ENCODE measurements at places on chromosomes 2 and 18.

DNA sequence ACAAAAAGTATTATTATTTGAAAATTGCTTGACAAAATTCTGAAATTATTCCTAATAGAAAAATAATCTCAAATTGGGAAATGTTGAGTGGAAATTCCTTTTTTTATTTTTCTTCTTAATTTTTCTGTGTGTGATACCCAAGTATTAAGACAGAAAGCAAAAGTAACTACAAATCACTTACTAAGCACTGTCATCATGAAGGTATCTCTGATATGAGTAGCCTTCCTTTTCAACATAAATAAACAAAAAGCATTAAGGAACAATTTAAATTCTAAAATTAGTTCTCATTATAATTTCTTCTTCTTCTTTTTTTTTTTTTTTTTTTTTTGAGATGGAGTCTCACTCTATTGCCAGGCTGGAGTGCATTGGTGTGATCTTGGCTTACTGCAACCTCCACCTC lies 174.2 kb upstream of the RBMS1 start:
- no peak for DNase-seq

DNA sequence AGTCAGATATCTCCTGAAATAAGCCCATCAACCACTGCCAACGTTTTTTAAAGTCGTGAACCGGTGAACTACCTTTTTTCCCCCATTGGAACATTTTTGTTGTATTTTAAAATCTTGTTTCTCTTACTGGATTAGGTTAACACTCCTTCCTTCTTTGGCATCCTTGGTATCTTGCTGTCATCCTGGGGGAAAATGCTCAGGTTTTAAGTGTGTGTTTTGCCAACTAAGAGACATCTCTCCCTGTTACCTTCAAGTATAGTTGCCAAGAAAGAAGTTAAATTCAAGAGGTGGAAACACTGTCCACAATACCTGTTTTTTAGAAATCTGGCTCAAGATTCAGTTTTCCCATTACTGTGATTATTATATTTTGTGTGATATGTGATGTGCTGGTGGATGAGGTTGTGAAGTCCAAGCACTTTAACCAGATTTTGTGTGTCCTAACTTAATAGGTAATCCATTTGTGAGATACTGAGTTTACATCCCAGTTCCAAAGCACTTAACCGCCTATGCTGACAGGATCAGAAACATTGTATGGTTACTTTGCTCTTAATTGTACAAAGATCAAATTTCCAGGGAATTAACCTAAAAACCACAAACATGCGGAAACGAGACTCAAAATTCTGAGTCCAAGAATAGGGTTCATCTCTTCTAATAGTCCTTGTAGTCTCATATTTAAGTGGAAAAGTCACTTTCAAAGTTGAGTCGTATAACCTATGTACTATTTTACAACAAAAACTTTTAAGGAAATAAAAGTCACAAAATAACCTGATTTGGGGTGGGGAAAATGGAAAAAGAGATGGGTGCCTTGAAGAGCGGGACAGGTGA lies 1.3 kb upstream of the SP3 start:
- no peak for DNase-seq

DNA sequence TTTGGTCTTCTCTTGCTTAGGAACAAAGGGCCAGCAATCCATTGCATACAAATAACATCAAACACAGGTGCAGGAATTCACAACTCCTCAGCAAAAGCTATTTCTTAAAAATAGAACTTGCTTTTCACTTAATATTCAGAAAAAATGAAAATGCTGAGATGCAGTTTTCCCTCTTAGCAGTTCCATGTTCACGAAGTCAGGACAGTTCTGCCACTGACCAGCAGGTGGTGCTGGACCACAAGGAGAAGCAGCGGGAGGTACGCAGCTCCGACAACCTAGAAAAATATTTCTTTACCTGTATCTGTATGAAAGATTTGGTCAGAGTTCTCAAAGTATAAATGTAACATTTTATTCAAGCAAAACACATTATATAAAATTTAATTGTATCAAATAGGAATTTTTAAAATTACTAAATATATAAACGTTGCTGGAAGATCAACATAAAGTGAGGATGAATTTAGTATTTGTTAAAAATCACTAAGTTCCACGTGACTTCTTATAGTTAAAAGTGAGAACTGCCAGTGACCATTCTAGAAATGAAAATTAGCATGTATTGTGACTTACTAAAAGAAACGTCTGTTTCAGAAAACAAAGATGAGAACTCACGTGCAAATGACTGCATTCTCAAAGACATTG lies 48.8 kb downstream of the ADNP2 start:
- DNase-seq: peak; percentile 42

DNA sequence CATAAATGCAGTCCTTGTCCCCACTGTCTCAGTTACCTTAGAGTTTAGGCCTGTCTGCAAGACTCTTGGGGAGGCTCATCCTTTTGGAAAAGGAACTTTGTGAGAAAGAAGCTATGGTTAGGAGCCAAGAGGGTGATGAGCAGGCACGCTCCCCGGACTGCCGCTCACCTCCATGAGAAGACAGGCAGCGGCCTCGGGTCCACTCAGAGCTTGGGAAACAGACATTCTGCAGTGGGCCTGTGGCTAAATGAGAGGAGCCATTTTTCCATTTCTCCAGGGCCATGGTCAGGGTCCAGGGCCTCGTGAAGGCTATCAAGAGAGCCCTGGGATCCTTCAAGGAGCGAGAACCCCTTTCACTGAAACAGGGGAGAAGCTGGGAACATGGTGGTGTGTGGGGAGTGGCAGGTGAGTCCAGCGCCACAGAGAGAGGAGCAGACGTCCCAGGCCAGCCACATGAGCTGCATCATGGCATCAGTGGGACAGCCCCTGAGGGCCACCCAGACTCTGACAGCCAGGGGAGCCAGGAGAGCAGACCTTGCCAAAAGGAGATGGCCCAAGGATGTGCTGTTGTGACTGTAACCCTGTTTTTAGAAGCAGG lies 4.0 kb upstream of the TEX51 start:
- DNase-seq: no peak

- no peak for DNase-seq
Measured at GRCh38 chr2:171004363-171004762, 75.3 kb downstream of the GORASP2 start.

GRCh38 chr2:24824966-24825882 lies 32.0 kb downstream of the CENPO start:
- no peak for DNase-seq

DNA sequence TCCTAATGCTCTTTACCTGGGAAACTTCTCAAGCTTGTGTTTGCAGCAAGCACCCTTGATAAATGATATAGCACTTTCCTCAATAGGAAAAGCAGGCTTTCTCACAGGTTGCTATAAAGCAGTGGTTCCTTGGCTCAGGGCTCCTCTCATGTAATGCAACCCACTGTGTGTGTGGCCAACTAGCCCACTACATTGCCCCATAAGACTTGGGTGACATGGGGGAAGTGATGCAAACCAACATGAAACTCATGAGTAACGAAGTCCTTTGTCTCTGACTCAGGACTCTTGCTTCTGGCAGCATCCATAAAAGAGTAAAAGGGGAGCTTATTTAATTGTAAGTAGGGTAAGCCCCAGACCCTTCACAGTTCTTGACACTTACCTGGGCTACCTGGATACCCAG lies 106.9 kb downstream of the COL4A4 start:
- DNase-seq: no peak

DNA sequence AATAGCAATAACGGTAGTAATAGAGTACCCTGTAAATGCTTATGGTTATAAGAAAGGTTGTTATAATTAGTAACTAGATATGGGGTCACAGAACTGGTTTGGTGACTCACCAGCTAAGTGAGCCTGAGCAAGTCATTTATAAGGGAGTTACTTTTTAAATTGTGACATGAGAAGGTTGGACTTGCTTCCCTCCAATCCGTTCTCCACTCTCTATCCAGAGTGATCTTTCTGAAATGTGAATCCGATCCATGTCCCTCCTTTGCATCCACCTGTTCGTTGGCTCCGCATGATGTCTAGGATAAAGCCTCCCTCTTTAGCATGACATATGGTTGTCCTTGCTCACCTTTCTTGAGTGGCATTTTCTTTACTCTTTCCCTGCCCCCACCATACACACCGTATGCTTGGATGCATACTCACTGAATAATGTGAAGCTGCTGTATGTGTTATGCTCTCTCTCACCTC lies 83.1 kb downstream of the CDC42EP3 start:
- DNase-seq: no peak

GRCh38 chr2:133344849-133345248 lies 223.4 kb downstream of the NCKAP5 start:
- no peak for DNase-seq

DNA sequence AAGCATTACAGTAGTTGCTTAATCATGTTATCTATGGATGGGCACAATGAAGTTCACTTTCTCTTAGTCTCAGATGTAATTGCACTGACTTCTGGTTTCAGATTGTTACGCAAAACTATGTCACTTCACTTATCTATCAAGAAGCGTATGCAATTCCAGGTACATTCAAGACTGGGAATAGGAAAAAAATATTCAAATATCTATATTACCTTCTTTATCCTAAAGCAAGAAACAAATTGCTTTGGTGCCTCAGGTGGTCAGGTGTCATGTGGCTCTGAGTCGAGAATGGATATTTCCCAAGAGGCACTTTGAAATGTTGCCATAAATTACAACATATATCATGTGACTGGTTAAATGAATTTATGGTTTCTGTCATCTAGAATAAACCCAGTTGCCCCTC lies 318.6 kb downstream of the SS18 start:
- no peak for DNase-seq

- DNase-seq: peak; percentile 85
Measured at GRCh38 chr2:37683921-37684780, 12.7 kb upstream of the CDC42EP3 start.

DNA sequence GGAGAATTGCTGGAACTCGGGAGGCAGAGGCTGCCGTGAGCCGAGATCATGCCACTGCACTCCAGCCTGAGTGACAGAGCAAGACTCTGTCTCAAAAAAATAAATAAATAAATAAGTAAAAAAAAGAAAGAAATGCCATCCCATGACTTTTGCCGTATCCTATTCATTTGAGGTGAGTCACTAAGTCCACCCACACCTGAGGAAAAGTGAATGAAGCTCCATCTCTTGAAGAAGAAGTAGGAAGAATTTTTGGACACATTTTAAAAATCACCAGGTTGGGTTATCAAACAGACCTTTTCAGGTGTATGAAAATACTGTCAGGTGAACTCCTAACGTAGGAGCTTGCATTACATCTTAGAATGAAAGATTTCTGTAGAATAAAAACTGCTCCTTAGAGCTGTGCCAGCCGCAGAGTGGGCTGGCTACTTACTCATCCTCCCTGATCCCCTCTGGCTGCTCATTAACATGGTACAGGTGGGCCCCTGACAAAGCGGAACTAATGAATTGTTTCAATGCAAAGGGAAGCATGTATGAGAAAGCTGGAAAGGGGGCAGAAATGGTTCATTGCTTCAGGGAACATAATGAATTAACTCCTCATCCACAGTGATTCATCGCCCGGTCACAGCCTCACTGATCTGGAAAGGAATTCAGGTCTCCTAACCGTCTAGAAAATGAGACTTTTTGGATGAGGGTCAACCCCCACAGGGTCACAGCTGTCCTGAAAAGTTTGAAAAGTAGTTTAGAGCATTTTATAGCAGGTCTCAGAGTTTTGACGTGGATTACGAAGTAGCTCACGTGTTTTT lies 191.4 kb downstream of the SPP2 start:
- DNase-seq: no peak

GRCh38 chr2:106307860-106308259 lies 113.8 kb upstream of the UXS1 start:
- no peak for DNase-seq

DNA sequence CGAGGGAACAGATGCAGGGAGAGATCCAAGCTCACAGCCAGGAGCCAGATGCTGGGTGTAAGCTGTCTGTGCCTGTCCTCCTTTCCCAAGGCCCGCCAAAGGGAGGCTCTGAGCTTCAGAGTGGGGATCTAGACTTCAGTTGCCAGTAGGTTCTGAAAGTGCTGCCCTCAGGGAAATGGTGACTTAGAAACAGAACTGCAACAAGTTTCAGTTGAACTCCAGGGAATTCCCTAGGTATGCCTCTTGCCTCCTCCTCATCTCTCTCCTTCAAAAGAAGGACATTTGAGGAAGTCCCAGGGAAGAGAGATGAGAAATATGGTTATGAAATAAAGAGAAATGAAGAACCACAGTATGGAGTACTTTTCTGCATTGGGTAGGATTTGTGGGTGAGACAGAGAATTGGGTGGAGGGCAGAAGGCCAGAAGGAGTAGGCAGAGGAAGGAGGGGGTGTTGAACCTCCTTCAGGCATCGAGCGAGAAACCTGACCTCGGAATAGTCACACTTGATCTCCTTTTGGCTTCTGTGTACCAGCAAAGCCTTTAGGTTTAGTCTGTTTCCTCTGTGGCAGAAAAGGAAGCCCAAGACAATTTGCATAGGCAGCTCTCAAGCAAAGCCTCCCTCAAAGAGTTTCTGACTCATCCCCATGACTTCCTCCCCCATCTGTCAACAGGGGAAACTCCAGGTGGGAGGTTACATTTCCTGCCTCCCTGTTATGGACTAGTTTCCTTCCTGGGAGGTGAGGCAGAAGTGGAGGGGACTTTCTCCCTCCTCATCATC lies 45.7 kb downstream of the QPCT start:
- peak; percentile 45 for DNase-seq

DNA sequence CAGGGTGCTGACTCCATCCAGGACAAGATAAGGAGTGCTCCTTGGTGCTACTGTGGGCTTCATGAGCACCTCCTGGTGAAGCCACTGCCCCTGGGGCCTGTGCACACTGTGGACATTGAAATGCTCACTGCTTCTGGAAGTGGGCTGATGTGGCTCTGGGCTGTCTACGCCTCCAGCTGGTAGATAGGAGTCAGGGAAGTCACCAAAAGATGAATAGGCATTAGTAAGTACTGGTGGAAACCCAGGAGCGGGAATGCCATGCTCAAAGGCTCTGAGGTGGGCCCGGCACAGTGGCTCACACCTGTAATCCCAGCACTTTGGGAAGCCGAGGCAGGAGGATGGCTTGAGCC lies 79.2 kb upstream of the MSH2 start:
- DNase-seq: no peak

DNA sequence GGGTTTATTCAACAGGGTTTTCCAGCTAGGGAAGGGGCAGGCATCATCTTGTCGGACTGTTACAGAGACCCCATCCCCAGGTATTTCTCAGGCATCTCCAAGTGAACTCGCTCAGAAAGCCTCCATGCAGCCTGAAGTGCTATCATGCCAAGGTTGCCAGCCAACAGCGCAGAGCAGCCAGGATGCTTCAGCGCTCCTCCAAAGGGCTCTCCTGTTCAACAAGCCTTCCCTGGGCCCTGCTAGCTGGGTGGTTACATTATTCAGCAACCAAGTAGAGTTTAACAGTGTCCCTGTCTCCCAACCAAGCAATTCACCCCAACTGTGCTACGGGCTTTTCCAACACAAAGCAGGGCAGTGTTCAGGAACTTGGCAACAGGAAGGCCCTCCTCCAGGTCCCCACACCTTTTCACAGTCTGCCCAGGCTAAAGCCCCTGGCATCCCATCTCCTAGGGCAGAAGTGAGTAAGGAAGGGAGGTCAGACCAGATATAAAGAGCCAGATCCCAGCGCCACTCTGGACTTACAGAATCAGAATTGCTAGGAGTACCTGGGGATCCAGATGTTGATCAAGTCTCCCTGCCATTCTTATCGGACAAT lies 52.9 kb downstream of the ZBTB7C start:
- no peak for DNase-seq

- DNase-seq: no peak
Measured at GRCh38 chr2:44974064-44974715, 32.7 kb downstream of the SIX3 start.

GRCh38 chr18:21598726-21599584 lies 1.5 kb downstream of the ESCO1 start:
- DNase-seq: no peak

Measured in CD4-positive, CD25-positive, alpha-beta regulatory T cell (primary cell).